ENCODE measurements at places on chromosomes 4 and X. TPM values are rescaled to one million over a fixed set of nuclear protein-coding genes. Genes with fewer than 3 reads are reported as not detected.

DNA sequence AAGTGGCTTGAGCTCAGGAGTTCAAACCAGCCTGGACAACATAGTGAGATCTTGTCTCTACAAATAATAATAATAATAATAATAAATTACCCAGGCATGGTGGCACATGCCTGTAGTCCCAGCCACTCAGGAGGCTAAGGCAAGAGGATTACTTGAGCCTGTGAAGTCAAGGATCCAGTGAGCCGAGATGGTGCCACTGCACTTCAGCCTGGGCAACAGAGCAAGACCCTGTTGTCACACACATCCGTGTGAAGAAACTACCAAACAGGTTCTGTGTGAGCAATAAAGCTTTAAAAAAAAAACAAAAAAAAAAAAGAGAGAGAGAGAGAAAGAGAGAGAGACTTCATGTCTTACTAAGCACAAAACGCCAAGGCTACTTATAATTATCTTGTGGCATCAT lies 42.5 kb downstream of the ANOS1 start:
- no peaks in the 10 kb centered on the region for H3K27me3 ChIP-seq
- H3K4me3 ChIP-seq: no peak overlapping the region
- H3K4me1 ChIP-seq: no peaks in the 10 kb centered on the region
- H3K36me3 ChIP-seq: no peaks in the 10 kb centered on the region
- H3K27ac ChIP-seq: no peak overlapping the region

DNA sequence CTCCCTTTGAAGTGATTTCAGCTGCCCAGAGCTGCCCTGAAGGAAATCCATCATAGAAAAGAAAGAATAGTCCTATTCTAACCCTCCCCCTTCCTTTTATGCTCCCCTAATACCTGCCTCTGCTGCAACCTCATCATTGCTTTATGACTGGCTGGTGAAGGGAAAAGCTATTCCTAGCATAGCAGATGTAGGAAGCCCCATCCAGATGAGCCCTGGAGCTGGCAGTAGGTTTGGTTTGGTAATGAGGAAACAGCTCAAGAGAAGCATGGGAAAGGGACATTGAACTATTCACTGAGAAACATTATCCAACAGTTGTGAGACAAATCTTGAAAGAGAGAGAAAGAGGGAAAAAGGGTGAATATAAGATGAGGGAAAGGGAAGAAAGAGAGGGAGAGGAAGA lies 29.2 kb downstream of the ARSJ start:
- no peak for DNase-seq
- H3K4me3 ChIP-seq: no peak overlapping the region
- peaks cover 61% of the 10 kb centered on the region for H3K36me3 ChIP-seq
- H3K27ac ChIP-seq: no peak overlapping the region

Gene XAGE1B
- total RNA-seq: not detected

DNA sequence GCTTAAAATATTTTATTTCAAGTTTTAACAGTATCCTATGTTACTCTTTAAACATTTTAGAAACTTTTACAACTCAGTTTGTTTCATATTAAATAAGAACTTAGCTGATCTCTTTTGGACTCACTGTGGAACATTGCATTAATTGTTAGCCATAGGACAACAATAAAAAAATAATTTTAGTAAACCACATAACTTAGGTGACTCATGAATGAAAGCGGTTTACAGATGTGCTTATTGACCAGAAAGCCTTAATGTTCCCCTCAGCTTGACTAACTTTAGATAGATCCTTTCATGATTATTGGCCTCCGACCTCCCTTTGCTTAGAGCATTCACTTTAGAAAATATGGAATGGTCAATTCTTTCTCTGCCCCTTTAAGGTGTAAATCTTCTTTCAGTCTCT lies 783.5 kb upstream of the MAGEB2 start:
- DNase-seq: no peak
- H3K4me1 ChIP-seq: no peaks in the 10 kb centered on the region
- H3K27ac ChIP-seq: no peak overlapping the region
- H3K27me3 ChIP-seq: no peaks in the 10 kb centered on the region
- H3K4me3 ChIP-seq: no peak overlapping the region
- H3K36me3 ChIP-seq: no peaks in the 10 kb centered on the region

Gene ANXA10
- total RNA-seq: 3.6 TPM

DNA sequence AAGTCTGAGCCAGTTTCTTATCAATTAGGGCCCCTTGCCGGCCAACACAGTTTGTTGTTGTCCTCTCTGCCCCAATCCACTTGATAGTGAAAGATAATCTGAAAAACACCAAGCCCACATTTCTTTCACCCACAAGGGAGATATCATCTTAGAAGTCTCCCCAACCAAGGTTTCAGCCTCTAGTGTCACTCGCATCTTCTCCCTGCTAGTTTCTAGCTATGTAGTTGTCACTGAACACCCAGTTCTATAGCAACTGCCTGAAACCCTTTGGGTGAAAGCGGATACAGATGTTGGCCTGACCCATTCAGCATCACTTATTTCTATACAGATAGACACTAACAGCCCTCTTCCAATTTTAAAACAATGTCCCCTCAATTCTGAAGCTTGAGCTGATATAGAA lies 116.3 kb downstream of the BMP15 start:
- H3K36me3 ChIP-seq: no peaks in the 10 kb centered on the region
- no peak overlapping the region for H3K4me3 ChIP-seq
- H3K4me1 ChIP-seq: no peaks in the 10 kb centered on the region
- no peak for DNase-seq

GRCh38 chr4:30837861-30838260 lies 117.7 kb downstream of the PCDH7 start:
- no peak overlapping the region for H3K27ac ChIP-seq
- no peaks in the 10 kb centered on the region for H3K27me3 ChIP-seq
- no peak overlapping the region for H3K4me3 ChIP-seq

GRCh38 chr4:155005395-155006090 lies 202.9 kb upstream of the NPY2R start:
- no peaks in the 10 kb centered on the region for H3K36me3 ChIP-seq
- no peaks in the 10 kb centered on the region for H3K27me3 ChIP-seq
- no peak overlapping the region for H3K27ac ChIP-seq
- no peak overlapping the region for H3K4me3 ChIP-seq

- no peaks in the 10 kb centered on the region for H3K27me3 ChIP-seq
- no peaks in the 10 kb centered on the region for H3K36me3 ChIP-seq
- H3K4me1 ChIP-seq: no peaks in the 10 kb centered on the region
- no peak overlapping the region for H3K4me3 ChIP-seq
- no peak for DNase-seq
Measured at GRCh38 chrX:126900937-126901336, 81.4 kb downstream of the PRR32 start.

GRCh38 chrX:151704041-151704663 lies 8.9 kb downstream of the PRRG3 start:
- H3K4me1 ChIP-seq: no peaks in the 10 kb centered on the region
- H3K27me3 ChIP-seq: no peaks in the 10 kb centered on the region
- H3K36me3 ChIP-seq: no peaks in the 10 kb centered on the region
- no peak overlapping the region for H3K4me3 ChIP-seq
- no peak for DNase-seq
- H3K27ac ChIP-seq: no peak overlapping the region

Gene RNF128
- not detected for total RNA-seq

Gene CTPS2
- total RNA-seq: 4.6 TPM

GRCh38 chrX:41512394-41512793 lies 65.3 kb downstream of the NYX start:
- no peak overlapping the region for H3K4me3 ChIP-seq
- H3K36me3 ChIP-seq: no peaks in the 10 kb centered on the region
- no peak overlapping the region for H3K27ac ChIP-seq
- DNase-seq: no peak

DNA sequence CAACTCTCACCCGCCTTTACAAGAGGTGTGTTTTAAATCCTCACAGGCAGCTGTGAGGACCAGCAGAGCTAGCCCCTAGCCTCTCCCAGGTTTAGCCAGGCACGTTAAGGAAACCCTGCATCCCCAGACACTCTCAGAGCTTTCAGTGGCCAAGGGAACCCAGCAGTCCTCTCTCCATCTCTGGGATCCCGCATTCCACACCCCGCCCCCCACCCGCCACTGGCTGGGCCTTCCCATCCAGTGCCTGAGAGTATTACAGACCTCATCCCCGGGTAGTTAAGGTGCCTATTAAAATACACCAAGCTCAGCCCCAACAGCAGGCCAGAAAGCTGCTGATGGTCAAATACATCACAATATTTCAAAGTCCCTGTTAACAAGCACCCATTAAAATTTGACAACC lies 256.2 kb downstream of the BCOR start:
- H3K27ac ChIP-seq: no peak overlapping the region
- no peaks in the 10 kb centered on the region for H3K36me3 ChIP-seq
- no peaks in the 10 kb centered on the region for H3K27me3 ChIP-seq

Gene CLDN34
- total RNA-seq: not detected

Gene CXCL13
- total RNA-seq: not detected

- DNase-seq: no peak
- H3K36me3 ChIP-seq: peaks cover 35% of the 10 kb centered on the region
- no peak overlapping the region for H3K4me3 ChIP-seq
- peak overlapping the region; percentile 55 for H3K27ac ChIP-seq
- no peaks in the 10 kb centered on the region for H3K27me3 ChIP-seq
- H3K4me1 ChIP-seq: peaks cover 62% of the 10 kb centered on the region
Measured at GRCh38 chr4:57044279-57044678, 65.6 kb downstream of the POLR2B start.

- peaks cover 71% of the 10 kb centered on the region for H3K36me3 ChIP-seq
- H3K27ac ChIP-seq: no peak overlapping the region
- H3K4me3 ChIP-seq: no peak overlapping the region
- no peak for DNase-seq
Measured at GRCh38 chr4:55440786-55441185, 45.0 kb downstream of the TMEM165 start.

Gene SLITRK4
- total RNA-seq: not detected

GRCh38 chr4:38723726-38724474 lies 58.9 kb downstream of the TLR10 start:
- no peaks in the 10 kb centered on the region for H3K27me3 ChIP-seq
- no peaks in the 10 kb centered on the region for H3K36me3 ChIP-seq
- H3K27ac ChIP-seq: peak overlapping the region; percentile 36
- H3K4me3 ChIP-seq: no peak overlapping the region
- DNase-seq: peak; percentile 29

Gene DCAF12L2
- not detected for total RNA-seq

GRCh38 chrX:72347366-72347765 lies 41.7 kb upstream of the CITED1 start:
- H3K4me1 ChIP-seq: peaks cover 16% of the 10 kb centered on the region
- no peak overlapping the region for H3K27ac ChIP-seq
- H3K27me3 ChIP-seq: no peaks in the 10 kb centered on the region
- DNase-seq: no peak
- no peaks in the 10 kb centered on the region for H3K36me3 ChIP-seq

GRCh38 chrX:78708262-78708661 lies 39.3 kb upstream of the LPAR4 start:
- H3K4me3 ChIP-seq: no peak overlapping the region
- no peaks in the 10 kb centered on the region for H3K4me1 ChIP-seq
- no peaks in the 10 kb centered on the region for H3K36me3 ChIP-seq
- no peak overlapping the region for H3K27ac ChIP-seq
- H3K27me3 ChIP-seq: no peaks in the 10 kb centered on the region

Gene MAGEA9B
- not detected for total RNA-seq

DNA sequence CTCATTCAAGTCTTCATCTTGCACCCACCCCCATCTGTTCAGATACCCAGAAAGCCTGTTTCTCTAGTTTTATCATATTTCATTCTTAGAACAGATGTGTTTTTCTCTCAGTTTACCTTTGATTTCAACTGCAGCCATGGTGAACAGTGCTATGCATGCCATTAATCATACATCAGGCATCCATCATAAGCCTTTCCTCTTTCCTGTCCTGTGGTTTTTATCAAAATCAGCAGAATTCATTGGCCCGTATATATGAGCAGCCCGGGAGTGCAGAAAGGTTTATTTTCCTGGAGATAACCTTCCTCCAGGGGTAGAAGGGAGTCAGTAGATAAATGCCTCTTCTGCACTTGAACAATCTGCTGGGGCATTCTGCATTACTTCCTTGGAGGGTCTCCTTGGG lies 65.7 kb downstream of the IL21 start:
- H3K27me3 ChIP-seq: no peaks in the 10 kb centered on the region
- H3K27ac ChIP-seq: no peak overlapping the region
- no peaks in the 10 kb centered on the region for H3K36me3 ChIP-seq
- DNase-seq: no peak
- H3K4me3 ChIP-seq: no peak overlapping the region

- H3K4me3 ChIP-seq: no peak overlapping the region
- no peak for DNase-seq
- H3K4me1 ChIP-seq: peaks cover 4% of the 10 kb centered on the region
- no peaks in the 10 kb centered on the region for H3K27me3 ChIP-seq
Measured at GRCh38 chr4:145511913-145512522, 30.4 kb downstream of the SMAD1 start.

DNA sequence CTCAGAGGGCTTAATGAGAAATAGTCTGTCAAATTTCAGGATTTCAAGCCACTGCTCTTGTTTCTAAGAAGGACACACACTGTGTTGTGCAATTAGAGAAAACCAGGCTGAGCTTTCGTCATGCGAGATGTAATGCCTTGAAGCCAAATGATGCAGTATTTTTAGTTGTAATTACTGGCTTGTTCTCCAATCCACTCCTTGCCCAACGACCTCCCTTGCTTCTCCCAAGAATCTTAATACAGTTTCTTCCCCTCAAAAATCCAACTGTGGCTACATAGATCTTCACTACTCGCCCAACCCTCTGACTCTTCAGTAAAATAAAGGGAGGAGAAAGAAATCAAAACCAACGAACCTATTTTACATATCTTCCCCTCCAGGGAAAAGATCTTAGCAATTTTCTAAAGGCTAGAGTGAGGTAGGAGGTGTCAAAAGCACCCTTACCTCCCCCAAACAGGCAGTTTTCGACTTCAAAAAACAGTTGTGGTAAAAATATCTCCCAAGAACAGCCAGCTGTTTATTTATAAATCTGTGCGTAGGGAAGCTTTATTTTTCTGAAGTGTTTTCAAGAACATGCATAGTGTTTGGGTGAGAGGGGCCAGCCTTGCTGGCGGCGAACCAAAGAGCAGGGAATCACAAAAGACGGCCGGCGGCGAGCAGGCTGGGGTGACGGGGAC lies 68.7 kb downstream of the MGST2 start:
- H3K27me3 ChIP-seq: no peaks in the 10 kb centered on the region
- DNase-seq: peak; percentile 63
- H3K27ac ChIP-seq: peak overlapping the region; percentile 10
- no peaks in the 10 kb centered on the region for H3K36me3 ChIP-seq
- H3K4me3 ChIP-seq: peak overlapping the region; percentile 30

Gene CLGN
- 3.6 TPM for total RNA-seq

Data from SJSA1 (cell line).